CD4-positive, alpha-beta T cell treated with Interleukin-4 for 4 hours (primary cell): ENCODE measurements at places on chromosomes 16 and 17.

- no peak for DNase-seq
Observed at GRCh38 chr16:86089991-86090390, 191.0 kb downstream of the IRF8 start.

DNA sequence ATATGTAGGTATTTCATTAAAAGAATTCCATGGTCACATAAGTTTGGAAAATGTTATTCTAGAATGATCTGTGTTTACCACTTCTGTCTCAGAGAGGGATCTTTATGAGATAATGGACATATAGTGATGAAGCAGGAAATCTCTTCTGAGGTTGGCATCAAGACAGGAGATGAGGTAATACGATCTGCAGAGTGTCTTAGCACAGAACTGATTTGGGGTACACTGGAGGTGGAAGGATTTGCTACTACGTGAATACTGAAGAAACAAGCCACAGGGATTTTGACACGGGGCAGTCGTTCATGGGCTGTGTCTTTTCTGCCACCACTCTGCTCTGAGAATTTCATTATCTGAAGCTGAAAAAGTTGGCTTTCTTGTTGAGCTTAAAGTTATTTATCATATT is 5.5 kb downstream of the CBFB start:
- DNase-seq: no peak

DNA sequence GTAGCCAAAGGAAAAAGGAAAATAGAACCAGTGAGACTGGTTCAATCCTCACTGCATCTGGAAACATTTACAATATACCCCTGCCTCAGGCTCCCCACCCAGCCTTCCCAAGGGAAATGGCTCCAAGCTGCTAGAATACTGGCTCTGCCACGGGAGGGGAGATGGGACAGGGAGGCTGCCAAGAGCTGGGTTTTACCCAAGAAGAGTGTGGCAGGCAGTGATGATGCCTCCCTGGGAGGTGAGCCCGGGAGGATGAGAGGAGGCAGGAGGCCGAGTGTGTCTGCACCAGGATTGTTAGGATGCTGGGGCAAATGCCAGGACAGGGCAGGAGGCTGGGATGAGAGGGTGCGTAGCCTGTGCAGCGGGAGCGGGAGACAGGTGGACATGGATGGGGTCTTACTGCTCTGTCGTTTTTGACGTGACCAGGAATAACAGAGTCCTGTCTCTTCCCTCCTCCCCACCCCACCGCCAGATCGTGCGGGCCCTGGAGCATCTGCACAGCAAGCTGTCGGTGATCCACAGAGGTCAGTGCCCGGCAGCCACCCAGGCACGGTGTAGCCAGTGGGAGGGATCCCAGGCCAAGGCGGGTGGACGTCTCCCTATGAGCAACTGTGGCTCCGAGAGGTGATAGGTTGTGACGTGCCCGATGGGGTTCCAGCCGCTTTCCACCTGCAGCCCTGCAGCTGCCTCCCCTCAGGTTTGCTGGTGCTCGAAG is 18.4 kb downstream of the MAP2K3 start:
- no peak for DNase-seq

DNA sequence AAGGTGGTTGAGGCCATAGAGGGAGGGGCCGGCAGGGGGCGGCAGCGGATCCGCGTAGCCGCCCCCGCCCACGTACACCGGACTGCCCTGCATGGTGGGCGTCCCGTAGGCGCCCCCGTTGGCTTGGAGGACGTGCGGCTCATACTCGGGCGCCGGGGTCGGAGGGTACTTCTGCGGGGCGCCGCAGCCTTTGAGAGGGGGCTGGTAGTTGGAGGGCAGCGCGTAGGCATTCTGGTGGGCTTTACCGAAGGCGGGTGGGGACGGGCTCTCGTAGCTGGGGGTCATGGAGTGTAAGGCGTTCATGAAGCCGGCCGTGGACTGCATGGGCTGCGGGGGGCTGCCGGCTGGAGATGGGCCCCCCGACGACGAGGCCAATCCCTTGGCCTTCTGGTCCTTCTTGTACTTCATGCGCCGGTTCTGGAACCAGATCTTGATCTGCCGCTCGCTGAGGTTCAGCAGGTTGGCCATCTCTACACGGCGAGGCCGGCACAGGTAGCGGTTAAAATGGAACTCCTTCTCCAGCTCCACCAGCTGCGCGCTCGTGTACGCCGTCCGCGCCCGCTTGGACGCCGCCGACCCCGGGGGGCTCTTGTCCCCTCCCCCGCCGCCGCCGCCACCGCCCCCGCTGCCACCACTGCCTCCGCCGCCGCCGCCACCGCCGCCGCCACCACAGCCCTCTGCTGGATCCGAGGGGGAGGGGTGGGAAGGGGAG is 5.7 kb upstream of the HOXB2 start:
- no peak for DNase-seq

DNA sequence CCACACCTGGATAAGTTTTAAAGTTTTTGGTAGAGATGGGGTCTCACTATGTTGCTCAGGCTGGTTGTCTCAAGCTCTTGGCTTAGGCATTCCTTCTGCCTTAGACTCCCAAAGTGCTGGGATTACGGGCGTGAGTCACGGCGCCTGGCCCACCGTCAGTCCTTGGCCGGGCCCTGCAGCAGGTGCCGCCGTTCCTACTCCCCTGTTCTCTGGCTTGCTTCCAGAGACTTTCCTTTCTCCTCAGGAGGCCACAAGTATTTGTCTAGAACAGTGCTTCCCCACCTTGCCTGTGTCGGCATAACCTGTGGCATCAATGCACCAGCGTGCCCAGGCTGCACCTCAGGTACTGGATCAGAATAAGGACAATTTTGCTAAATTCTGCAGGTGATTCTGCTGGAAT is 3.0 kb upstream of the MGAT5B start:
- DNase-seq: no peak

- DNase-seq: no peak
Observed at GRCh38 chr17:61144617-61145564, 254.8 kb upstream of the TBX2 start.

DNA sequence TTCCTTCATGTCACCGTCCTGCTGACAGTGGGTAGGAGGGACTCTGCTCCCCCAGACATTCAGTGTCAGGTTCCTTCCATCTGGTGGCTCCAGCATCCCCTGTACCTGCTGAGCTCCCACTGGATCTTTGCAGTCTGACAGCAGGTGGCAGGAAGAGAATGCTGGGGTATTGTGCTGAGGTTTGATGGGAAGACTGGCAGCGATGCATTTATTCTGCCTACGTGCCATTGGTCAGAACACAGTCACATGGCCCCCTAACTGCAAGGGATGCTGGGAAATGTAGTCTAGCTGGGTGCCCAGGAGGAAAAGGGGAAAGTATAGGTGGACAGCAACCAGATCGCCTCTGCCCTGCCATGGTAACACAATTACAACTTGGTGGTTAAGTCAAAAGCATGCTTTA is 44.4 kb downstream of the IRX3 start:
- DNase-seq: no peak

GRCh38 chr17:66301864-66302741 is at the start of gene PRKCA:
Gene PRKCA (plus strand): TSS chr17:66302613.
- peak; percentile 49 for DNase-seq

GRCh38 chr17:31529841-31530251 is 138.4 kb downstream of the RAB11FIP4 start:
- DNase-seq: no peak

GRCh38 chr17:19342611-19343255 is 19.8 kb downstream of the B9D1 start:
- DNase-seq: no peak

DNA sequence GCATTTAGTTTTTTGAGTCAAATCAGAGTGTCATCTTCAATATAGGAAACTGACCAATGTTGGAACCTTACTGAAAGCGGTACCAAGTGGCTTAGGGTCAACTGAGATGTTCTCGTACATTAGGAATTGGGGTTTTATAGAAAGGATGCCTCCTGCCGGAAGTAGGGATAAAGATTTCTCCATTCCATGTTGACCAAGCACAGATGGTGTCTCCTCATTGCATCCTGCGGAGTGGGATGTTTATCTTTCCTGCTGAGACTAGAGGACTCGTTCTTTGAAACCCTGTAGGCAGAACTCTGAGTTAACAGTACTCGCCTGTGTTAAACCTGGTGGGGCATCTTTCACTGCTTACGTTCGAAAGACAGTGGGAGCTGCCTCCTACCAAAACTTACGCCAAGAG is 1.4 kb downstream of the SHISA6 start:
- DNase-seq: no peak

GRCh38 chr17:19830061-19830460 is 37.7 kb downstream of the ULK2 start:
- no peak for DNase-seq

DNA sequence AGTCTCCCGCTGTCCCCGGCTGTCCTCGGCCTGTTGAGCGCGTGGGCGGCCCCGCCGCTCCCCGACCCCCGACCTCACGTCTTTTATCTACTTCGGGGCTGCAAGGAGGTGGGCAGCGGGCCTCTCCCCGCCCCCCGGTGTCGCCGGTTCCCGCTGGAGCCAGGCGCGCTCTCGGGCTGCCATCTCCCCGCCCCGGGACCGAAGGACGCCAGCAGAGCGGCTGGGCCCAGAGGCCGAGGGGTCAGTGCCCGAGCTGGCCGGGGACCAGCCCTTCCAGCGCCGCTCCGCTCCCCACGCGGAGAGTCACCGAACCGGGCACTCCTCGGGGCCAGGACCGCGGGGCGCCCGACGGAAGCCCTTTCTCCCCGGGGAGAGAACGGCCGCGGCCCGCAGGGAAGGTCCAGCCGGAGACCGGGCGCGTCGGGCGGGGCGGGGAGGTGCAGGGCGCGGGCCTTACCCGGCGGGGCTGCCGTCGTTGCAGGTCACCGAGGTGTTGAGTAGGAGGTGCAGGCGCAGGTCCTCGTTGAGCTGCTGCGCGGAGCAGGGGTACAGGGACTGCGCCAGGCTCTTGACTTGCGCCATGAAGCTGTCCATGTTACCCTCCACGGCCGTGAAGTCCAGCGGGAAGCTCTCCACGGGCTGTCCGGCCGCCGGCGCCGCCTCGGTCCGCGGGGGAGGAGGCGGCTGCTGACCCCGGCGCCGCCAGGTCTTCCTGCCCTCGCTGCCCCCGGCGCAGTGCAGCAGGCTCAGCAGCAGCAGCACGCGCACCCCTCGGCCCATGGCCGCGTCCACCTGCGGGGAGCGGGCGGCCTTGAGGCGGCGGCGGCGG is 643 bp downstream of the NOTUM start:
- DNase-seq: no peak

- DNase-seq: no peak
Observed at GRCh38 chr17:73595479-73595878, 48.8 kb downstream of the SDK2 start.
